ENCODE measurements at places on chromosomes 2 and 18.
A peak's percentile ranks its signal among the peaks of the same experiment; 100 is the strongest.

DNA sequence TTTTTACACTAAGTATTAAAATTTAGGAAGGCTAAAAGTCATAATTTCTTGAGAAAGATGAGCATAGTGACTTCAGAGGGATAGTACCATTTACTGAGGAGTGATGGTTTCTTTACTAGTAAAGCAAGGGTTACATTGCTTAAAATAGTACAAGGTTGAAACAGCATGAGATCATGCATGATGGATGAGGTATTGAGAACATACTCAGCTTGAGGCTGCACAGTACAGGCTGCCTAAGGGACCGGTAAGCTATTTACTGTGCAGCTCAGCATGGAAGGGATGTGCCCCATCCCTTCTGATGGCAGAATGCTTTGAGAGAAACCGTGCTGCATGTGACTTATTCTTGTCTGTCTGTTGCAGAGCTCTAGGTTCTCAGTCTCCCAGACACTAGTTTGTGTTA is 122.1 kb downstream of the EML6 start:
- DNase-seq, result no peak

DNA sequence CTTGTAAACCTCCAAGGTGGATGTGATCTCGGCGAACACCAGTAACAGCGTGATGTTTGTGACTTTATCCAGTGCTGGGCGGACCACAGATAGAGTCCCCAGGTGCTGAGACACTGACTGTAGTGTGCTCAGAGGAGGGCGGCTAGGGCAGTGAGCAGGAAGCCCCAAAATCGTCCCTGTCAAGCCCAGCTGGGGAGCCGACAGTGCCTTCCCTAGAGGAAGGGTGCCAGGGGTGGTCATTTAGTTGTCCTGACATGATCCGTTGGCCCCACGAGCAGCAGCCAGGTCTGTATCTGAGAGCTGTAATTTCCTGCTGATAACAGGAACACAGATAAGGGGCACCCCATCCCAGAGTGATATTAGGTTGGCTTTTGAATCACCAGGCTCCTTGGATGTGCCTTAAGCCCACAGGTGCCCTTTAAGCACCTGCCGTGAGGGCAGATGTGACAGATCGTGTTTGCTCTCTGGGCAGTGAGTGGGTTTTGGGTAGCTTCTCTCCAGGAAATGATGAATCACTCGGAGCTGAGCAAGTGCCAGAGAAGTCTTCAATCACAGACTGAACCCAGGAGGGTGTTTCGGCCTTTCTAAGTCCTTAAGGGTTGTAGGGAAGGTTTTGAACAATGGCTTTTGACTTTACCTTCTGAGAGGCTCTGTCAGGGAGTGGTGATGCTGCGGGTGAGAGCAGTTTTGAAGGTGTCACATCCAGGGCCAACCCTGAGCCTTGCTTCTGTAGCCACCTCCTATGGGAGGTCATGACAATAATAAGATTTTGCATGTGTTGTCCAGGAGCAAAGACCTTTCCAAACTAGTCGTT is 7.7 kb downstream of the LPIN1 start:
- peak; percentile 64 for DNase-seq

DNA sequence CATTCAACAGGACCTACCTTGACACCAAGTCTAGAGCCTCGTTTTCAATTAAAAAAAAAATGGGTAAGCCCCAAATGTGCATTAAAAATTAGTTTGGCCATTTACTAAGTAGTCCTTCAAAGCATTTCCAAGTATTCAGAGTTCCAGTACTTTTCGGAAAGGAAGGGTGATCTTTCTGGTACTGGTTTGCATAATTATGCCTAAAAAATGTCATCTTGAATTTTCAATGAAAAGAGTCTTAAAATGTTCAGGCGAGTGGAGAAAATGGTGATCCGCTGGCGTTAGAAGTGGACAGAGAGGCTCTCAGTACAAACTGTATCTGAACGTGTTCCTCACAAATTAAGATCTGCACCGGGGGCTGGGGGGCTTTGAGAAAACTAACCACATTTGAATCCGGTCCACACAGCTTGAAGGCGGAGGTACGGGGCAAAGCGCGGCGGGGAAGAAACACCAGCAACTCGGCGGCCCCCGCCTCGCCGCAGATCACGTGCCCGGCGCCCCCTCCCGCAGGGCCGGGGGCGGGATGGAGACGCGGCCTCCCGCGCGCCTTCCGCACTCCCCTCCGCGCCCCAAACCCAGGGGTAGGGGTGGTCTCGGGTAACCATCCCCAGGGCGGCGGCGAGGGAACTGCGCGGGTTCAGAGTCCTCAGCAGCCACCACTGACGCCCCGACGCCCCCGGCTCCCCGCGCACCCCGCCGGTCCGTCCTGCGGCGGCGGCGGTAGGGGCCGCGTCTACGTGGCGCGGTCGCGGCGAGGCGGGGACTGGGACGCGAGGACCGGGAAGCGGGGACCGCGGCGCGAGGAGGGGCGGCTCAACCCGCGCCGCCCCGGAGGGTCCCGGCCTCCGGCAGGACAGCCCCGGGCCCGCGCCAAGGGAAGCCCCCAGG is 564 bp downstream of the LPIN2 start:
- DNase-seq, result no peak

GRCh38 chr2:42425697-42426096 is 64.7 kb upstream of the COX7A2L start:
- DNase-seq, result peak; percentile 45

- no peak for DNase-seq
These were observed 50.3 kb downstream of the NCK2 start for GRCh38 chr2:105794926-105795574.

Data from MV-4-11 (cell line).